Heart left ventricle (tissue), 16 donors: ENCODE measurements at places on chromosomes 7 and 10. TPM values are rescaled to one million over a fixed set of nuclear protein-coding genes. Genes with fewer than 3 reads are reported as not detected.

Gene CAMK2B
- 35.7 TPM for polyA plus RNA-seq

GRCh38 chr10:30577048-30577447, 52.5 kb downstream of the LYZL2 start:
- no peak for DNase-seq

- no peak for DNase-seq
Observed at GRCh38 chr10:74987339-74988053, 124.0 kb upstream of the SAMD8 start.

DNA sequence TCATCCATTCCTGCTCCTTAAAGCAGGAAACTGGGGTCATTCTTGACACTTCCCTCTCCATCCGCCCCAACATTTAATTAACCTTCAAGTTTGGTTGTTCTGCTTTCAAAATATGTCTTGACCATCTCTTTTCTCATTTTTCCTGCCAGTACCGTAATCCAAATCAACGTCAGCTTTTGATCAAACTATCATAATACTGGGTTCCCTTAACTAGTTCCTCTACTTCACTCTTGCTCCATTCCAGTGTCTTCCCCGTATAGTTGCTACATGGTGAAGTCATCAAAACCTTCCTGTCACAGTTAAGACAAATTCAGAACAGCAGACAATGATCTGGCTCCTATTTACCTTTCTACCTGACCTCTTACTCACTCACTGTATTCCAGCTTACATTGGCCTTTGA, 6.6 kb upstream of the KLF14 start:
- DNase-seq: no peak

GRCh38 chr10:73060738-73061635, 35.7 kb downstream of the P4HA1 start:
- DNase-seq: no peak

DNA sequence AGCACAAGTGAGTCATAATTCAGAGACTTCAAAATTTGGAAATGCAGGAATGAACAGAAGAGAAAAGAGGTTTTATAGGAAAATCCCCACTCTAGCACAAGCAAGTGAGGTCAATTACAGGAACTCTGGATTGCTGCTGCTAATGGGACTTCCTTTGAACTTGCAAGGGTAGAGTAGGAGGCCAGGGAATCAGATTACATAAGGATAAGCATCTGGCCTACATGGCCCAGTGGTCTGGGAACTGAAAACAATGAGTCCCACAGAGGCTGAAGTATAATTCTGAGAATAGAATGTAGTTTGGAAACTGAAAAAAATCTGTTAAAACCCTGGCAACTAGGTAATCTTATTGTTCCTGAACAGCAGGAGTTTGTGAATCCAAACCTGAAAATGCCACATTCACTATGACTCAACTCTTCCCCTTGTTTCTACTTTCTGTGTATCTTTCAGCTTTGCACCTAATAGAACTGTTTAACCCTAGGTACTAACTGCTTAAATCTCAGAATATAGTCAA, 66.5 kb downstream of the CTNNA3 start:
- no peak for DNase-seq

GRCh38 chr10:12699781-12700556, 301.5 kb downstream of the CCDC3 start:
- DNase-seq: no peak
